CD4-positive, alpha-beta T cell treated with Interleukin-4 for 1 hour (primary cell): ENCODE measurements at places on chromosomes 12 and 14.

GRCh38 chr12:109359131-109359690 is 11.5 kb downstream of the MYO1H start:
- DNase-seq: no peak

DNA sequence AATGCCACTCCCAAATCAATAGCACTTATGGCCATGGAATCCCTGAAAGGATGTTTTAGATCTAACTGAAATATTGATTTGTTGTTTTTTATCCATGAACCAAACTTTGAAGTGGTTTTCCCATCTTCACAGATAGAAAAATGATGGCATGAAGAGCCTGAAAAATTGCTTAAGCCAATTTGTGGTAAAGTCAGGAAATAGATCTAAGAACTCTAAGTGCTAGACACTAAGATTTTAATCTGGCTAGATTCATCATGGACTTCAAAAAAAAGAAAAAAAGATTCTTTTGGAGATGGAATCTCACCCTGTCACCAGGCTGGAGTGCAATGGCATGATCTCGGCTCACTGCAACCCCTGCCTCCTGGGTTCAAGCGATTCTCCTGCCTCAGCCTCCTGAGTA is 45.0 kb upstream of the STRN3 start:
- no peak for DNase-seq

DNA sequence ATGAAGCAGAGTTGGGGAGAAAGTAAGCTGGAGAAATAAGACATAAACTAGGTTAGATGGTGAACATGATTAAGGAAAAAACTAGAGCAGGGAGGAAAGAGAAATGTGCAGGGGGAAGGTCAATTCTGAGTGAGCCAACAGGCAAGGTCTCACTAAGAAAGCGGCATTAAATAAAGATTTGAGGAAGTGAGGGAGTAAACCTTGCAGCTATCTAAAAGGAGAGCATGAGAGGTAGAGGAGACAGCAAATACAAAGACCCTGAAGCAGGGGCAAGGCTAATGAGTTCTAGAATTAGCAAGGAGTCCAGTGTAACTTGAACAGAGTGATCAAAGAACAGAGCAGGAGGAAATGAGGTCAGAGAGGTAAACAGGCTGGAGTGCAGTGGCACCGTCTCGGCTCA is 4.4 kb upstream of the SOCS2 start:
- DNase-seq: no peak

GRCh38 chr14:82667006-82667405 is 1133.4 kb upstream of the SEL1L start:
- DNase-seq: no peak

GRCh38 chr14:69234106-69234505 is 25.9 kb upstream of the GALNT16 start:
- DNase-seq: no peak

- DNase-seq: peak; percentile 12
These were observed 27.9 kb downstream of the IRF2BPL start for GRCh38 chr14:77000340-77001270.

- DNase-seq: no peak
These were observed 509.1 kb downstream of the VRK1 start for GRCh38 chr14:97306133-97306759.

DNA sequence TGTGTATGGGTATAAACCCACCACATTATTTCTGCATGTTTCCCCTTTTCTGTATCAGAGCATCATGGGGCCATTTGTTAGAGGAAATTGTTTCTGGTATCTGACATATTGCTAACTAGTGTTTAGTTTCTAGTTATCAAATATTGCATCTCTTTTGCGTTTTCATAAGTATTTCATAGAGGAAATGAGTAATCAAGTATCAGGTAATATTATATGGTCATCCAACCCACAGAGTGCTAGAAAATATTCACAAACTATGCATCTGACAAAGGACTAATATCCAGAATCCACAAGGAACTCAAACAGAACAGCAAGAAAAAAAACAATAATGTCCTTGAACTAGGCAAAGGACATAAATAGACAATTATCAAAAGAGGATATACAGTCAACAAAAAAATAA is 258.9 kb upstream of the LRIG3 start:
- DNase-seq: no peak

DNA sequence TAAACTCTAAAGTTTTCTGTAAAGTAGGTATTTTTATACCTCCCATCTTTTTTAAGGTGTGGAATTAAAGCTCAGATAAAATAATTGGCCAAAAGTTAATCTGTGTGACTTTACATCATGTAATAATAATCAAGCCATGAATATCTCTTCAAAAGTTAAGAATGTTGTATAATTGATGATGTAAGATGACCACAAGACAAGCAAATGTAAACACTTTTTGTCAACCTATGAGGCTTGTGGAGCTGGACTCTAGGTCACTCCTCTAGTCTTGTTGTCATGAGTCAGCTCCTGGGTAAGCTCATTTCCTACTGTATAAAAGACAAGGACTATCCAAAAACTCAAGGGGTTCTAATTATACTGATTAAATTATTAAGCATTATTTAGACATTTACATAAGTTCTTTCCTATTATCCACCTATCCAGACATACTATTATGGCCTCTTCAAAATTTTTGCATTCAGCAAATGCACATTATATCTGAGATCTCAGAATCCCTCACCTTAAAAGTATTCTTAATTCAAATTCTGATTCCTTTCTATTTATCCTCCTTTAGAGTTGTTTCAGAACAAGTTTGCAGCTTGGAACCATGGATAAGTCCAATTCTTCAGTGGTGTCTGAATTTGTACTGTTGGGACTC is at the start of gene OR4K5:
OR4K5 (plus strand) TSS at position 587 of the 637 bp plus-strand sequence; CDS start at position 587, 0 bp downstream.
- no peak for DNase-seq

GRCh38 chr12:131466932-131467331 is 244.0 kb upstream of the SFSWAP start:
- no peak for DNase-seq

GRCh38 chr12:116065606-116066005 is 211.9 kb downstream of the MED13L start:
- no peak for DNase-seq

GRCh38 chr12:15033029-15033428 is 60.2 kb downstream of the PDE6H start:
- no peak for DNase-seq

- no peak for DNase-seq
These were observed 109.4 kb upstream of the HIF1A start for GRCh38 chr14:61585598-61586543.

GRCh38 chr14:20712904-20713303 is 24.3 kb downstream of the ANG start:
- no peak for DNase-seq

DNA sequence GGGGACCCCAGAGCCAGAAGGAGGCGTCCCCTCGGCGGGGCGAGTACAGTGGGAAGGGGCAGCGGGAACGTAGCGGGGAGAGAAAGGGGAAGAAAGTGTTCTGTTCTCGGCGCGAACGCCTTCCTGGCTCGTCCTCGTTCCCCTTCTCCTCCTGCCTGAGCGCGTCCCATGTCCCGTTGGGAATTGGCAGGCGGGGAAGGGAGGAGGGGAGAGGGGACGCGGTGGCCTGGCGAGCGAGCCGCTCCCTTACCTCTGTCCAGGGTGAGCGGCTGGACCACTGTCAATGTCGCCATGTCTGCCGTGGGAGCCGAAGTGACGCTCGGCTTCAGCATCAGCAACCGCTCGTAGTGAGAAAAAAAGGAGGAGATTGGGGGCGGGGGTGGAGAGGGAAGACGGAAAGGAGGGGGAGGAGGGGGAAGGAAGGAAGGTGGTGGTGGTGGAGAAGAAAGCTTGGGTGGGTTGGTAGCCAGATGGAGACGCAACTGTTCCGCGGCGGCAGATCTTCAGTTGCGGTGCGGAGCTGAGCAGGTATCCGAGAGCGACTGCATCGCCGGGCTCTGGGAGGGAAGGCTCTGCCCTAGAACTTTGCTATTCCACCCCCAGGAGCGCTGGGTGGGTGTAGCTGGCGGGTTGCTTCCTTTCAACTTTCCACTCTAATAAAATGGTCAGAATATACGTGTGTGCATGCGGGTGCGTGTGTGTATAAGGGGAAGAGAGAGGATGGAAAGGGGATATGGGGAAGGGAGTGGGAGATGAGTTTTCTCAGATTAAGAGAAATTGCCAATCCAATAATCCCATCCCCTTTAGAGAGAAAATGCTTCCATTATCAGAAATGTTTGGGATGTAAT is at the start of gene LIN7A:
LIN7A (minus strand) TSS at position 544 of the 848 bp plus-strand sequence; CDS start at position 332, 212 bp downstream.
- DNase-seq: no peak

- DNase-seq: no peak
These were observed 13.0 kb upstream of the MFAP5 start for GRCh38 chr12:8675591-8676036.

DNA sequence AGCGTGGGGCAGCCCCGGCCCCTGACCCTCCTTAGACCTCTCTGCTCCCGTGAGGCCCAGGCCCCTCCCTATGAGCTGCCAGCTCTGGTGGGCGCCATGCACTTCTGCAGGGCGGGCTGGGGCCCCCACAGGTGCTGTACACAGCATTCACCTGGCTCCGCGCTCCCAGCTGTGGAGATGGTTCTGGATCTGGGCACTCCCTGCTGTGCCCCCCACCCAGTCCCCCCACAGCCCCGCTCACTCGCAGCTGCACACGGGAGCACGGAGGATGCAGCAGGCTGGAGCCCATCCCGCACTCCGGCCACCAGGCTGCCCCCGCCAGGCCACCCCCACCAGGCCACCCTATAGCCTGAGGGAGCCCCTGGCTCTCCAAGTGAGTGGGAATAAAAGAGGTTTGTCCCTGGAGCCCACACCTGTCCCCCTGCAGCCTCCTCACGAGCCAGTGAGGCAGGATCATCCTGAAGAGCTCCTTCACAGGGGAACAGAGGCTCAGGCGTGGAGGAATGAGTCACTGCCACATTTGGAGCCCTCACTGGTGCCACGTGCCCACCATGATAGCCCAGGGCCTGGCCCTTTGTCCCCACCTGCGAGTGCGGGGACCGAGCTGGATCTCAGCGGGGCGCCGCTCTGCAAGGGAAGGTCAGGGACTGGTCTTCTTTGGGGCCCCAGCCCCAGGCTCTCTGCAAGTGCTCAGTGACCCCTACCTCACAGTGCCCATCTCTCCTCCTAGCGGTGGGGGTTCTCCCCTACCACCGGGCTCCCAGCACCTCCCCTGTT is 1.9 kb downstream of the ADSS1 start:
- DNase-seq: no peak

DNA sequence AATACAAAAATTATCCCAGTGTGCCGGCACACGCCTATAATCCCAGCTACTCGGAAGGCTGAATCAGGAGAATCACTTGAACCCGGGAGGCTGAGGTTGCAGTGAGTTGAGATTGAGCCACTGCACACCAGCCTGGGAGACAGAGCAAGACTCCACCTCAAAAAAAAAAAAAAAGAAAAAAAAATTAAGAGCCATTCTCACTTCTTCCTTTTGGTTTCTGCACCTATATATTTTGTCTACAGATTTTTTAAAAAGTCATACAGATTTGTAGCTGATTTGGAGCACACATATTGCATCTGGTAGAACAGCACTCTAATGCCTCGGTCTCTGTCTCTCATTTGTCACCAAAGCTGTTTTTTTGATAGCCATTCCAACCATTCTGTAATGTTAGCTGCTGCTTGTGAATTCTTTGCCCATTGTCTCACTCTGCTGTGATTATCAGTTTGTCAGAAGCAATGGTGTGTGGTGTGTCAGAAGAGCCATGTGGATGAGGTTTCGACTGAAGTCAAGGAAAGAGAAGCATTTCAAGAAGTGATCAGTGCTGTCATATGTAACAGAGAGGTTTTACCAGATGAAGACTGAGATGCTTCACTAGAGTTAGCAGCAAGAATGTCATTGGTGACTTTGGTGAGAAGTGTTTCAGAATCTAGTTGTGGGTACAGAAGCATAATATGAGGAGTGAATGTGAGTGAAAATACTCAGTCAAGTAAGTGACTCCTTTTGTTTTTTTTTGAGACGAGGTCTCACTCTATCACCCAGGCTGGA is 8.7 kb upstream of the KTN1 start:
- no peak for DNase-seq

DNA sequence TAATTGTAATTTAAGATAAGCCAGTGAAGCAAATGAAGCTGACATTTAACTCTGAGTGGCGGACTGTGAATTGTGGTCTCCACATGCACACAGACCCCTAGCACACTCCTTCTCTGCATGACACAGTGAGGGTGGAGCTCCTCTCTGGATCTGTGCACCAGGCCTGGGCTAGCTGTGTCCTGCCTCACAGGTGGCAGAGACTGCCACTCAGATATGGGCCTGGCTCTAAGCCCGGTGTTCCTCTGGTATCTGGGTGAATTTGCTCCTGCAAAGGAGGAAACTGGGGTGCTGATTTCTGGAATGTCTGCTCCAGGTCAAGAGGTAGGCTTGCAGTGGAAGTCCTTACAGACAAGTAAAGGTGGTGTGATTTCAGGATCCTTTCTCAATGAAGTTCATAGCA is 282.4 kb downstream of the FOXN3 start:
- DNase-seq: no peak

DNA sequence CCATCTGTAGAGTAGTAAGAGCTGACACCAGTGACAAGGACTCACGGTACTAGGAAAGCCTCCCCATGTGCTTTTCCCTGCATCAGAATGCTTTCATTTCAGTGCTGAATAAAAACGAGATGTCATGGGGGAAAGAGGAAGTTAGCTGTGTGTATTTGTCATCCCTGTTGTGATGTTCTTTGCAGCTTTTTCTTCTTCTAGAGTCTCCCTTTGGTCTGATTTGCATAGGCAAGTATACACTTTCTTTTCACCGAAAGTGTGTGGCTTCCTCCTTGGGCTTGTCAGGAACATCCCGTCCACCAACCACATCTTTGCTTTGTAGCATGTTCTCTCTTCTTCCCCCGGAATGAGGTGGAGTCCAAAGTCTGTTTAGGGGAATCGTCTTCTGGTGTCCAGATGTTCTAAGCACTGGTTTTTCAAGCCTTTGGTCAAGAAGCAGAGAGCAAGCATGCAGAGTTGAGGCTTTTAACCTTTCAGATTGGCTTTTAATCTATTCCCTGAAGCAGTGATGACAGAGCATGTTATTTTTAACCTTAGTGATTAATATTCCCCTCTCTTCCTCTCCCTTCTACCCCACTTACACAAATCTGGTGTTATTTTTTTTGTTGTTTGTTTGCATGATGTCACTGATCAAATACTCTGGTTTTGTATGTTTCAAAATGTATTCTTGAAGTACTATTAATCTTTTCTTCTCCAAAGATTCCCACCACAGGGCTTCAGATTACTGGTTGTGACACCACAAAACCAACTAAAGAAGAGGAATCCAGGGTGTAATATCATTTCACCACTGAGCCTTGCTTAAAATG is 163.4 kb downstream of the SAMD4A start:
- peak; percentile 28 for DNase-seq

GRCh38 chr12:106106061-106106566 is 32.6 kb downstream of the NUAK1 start:
- no peak for DNase-seq

DNA sequence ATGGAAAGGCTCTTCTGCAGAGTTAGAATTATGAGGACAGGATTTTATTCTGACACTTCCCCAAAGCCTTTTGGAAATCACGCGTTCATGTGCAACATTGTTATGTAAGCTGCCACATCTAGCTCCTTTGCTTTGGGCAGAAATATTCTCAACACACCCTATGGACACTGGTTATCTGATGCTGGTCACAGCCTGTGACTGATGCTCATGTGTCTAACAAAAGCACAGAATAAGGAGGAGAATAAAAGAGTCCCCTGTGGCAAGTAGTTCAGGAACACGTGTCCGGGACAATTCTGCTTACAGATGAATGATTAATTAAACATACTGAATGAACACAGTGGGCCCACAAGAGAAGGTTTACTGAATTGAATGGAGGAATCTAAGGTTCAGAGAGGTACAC is 22.1 kb downstream of the FOXN3 start:
- no peak for DNase-seq
